Suprapubic skin (tissue), 4 donors: ENCODE measurements at places on chromosomes 5 and 9.

- no peak for DNase-seq
These were observed 80.1 kb downstream of the EGFLAM start for GRCh38 chr5:38338455-38338854.

DNA sequence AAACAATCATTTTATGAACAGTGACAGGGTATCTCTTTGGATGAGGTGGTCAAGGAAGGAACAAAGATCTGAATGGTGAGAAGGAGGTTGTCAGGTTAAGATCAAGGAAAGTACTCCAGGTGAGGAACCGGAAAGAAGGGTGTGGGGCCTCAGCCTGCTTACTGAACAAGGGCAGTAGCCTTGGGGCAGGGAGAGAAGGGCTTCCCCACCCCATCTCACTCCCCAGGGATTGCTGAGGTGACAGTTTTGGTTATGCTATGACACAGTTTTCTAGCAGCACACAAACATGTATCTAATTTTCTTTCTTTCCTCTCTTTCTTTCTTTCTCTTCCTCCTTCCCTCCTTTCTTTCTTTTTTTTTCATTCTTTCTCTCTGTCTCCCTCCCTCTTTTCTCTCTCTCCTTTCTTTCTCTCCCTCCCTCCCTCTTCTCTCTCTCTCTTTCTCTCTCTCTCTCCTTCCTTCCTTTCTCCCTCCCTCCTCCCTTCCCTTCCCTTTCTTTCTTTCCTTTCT lies 4.1 kb upstream of the HDHD3 start:
- no peak for DNase-seq

GRCh38 chr5:122844910-122845228 lies 544 bp upstream of the SNX24 start:
- DNase-seq: no peak

GRCh38 chr5:313806-314376 lies 7.6 kb upstream of the AHRR start:
- peak; percentile 40 for DNase-seq

- no peak for DNase-seq
These were observed 62.0 kb downstream of the USP20 start for GRCh38 chr9:129897263-129897662.

DNA sequence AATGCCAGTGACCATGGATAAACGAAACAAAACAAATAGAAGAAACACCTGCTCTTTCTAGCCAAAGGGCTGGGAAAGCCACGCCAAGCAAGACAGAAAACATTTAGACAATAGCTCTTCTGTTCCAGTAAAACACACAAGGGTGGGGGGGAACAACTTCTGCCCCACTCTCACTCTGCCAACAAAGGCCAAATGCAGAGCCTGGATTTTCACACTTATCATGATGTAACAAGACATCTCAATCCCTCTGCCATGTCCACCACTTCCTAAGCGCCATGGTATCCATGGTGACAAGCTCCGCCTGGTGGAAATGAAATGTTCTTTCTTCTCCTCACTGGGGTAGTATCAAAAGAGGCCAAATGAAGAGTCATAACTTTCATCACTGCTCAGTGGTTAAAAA lies 60.6 kb downstream of the DRD1 start:
- DNase-seq: no peak

DNA sequence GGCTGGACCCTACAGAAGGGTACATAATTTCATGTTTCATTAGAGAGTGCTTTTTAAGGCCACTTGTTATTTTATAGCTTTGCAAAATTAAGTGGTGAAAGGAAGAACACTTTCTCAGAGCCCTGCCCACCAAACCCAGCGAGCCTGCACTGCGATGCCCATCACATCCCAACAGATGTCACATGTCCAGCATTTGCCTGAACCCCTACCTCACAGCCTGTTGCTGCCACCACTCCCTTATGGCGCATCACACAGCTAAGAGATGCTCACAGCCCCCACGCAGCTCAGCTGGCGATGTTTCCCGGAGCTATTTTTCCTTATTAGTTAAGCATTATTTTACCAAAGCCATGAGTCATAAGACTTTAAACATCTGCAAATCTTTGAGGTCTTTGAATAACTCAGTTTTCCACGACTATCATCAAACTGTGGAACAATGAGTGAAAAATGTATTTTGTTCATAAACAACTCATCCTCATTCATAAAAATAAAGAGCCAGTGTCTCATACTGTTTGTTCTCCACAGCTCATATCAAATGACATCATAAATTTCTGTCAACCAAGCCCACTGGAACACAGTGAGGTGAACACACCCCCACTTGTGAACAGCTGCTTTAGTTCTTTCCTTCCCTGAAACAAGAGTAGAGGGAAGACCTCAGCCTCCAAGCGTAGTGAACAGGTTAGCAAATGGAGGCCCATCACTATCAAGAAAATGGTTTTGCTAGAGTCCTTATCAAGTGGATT lies 104.9 kb downstream of the SYK start:
- DNase-seq: no peak

DNA sequence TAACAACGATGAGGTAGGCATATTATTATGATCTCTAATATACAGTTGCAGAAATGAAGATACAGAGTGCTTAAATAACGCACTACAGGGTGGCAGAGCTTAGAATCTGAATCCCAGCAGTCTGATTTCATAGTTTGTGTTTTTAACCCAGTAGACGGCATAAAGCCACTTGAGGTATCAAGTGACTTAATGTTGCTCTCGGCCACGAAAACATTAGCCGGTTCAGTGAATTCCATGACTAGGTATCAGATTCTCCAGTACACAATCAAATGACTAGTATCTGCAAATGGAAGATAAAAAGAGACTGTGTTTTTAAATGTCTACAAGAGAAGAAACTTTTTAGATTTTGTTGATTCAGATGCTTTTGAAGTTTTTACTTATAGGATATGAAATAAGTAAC lies 24.8 kb downstream of the SMC2 start:
- DNase-seq: no peak

- DNase-seq: no peak
These were observed 62.0 kb upstream of the MEF2C start for GRCh38 chr5:88944751-88945531.

DNA sequence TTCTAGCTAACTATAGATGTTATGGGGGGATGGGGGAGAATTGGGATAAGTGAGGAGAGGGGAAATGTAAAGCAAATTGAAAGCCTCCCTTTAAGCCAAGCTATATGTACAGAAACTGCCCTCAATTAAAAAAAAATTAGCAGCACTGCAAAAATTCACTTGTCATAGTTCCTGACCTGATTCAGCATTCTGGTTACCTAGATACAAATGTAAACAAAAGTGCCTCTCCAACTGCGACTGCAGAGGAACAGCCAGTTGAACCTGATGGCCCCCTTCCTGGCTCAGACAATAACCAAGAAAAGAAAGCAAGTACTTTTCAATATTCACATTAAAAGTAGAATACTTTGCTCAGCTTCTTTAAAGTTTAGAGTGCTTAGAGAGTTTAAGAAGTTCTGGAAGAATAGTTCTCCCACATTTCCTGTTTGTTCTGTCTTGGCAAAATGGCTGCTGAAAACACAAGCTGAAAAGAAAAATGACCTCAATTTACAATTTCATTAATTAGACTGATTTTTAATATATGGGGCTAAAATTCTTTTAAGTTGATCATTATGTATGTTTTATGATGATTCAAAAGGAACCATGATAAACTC lies 1.5 kb downstream of the FAM81B start:
- DNase-seq: no peak

GRCh38 chr5:172716796-172717313 lies 54.1 kb downstream of the DUSP1 start:
- DNase-seq: peak; percentile 93

DNA sequence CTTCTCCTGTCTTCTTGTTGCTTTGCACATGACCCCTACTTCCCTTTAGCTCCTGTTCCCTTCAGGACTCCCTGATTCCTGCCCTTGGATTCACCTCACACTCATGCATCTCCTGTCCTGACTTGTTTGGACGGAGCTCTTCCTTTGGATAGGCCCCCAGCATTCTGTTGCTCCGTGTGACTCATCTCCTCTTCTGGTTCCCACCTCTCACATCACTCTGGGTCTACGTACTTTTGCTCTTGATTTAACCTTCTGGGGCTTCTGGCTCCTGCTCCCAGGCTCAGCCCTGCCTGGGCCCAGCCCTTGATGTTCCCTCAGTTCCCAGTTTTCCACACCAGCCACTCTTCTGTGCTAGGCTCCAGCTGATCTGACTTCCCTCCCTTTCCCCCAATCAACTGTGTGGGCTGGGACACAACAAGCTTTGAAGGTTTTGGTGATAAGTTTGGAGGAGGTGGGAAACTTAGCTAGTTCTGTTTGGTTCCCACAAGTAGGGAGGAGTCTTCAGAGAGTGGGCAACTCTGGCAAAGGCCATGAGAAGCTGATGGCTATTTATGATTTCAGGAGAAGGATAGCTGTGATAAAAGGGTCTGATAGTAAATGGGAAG lies 331.5 kb downstream of the ARHGEF28 start:
- DNase-seq: no peak

DNA sequence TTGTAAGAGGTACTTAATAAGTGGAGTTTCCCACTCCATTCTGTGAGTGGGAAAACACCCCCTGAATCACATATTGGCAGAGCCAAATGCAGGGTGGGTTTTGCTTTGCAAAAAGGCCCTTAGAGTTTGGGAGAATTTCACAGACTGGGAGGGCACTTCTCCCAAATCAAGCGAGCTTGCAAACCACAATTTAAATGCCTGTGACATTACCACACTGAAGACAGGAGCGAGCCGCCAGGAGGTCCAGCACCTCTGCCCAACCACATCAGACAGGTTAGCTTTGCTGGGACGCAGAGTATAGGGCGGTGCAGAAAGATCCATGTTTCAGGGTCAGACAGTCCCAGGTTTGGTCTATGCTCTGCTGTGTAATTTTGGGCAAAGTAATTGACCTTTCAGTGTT lies 2.3 kb downstream of the ALAD start:
- no peak for DNase-seq

DNA sequence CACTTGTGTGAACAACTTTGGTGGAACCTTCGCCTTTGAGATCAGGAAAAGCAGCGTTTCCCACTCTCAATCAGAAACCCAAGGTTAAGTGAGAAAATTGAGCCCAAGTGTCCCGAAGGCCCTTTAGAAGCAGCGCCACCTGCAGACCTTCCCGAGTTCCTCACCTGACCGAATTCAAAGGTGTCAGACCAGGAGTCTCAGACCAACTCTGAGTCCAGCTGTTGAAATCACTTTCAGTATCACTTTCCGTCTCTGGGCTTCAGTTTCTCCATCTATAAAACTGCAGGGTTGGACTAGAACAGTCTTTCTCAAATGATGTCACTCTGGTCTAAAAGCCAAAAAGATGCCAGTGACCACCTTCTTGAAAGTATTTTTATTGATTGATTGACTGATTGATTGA lies 31.7 kb upstream of the GRHPR start:
- no peak for DNase-seq

DNA sequence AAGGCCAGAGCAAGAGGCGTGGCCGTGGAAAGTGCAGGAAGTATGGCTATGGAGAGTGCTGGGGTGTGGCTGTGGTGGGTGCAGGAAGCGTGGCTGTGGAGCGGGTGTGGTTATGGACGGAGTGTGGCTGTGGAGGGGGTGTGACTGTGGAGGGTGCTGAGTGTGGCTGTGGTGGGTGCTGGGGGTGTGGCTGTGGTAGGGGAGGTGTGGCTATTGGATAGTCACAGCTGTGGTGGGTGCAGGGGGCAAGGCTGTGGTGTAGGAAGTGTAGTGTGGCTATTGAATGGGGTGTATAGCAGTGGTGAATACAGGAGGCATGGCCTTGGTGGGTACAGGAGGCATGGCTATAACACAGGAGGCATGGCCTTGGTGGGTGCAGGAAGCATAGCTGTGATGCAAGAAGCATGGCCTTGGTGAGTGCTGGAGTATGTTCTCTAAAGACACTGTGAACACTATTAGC lies 40.8 kb upstream of the SPATA31C2 start:
- DNase-seq: no peak

DNA sequence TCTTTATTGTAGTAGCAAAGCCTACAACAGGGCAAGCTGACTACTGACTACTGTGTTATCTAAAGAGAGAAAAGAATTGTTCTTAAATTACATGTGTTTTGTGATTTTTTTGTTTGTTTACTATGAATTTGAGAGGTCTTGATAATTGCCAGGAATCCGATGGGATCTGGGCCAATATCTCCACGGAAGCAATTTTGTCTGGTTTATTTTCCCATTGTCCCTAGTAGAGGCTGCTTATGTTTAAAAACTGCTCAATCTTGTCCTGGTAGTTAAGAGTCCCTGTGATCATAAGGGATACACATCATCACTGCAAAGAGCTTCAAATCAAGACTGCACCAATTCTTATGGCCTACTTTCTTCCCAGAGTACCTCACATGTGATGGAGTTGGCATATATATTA lies 94.4 kb downstream of the GLDC start:
- DNase-seq: no peak

DNA sequence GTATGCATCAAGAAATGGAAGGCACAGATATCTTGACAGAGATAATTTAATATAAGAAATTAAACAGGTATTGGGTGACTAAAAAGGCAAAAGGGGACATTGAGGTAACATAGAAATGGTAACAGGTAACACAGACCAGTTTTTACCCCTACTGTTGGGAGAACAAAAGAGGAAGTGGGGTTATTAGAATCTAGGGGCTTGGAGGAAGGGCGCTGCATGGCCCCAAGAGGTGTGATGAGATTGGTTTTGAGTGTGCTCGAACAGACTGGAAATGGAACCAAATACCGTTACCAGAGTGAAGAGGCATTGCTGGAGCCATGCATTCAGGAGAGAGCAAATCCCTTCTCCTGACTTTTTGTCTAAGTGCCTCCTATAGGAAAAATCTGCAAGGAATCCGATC lies 193.9 kb downstream of the ALDH1A1 start:
- DNase-seq: no peak

DNA sequence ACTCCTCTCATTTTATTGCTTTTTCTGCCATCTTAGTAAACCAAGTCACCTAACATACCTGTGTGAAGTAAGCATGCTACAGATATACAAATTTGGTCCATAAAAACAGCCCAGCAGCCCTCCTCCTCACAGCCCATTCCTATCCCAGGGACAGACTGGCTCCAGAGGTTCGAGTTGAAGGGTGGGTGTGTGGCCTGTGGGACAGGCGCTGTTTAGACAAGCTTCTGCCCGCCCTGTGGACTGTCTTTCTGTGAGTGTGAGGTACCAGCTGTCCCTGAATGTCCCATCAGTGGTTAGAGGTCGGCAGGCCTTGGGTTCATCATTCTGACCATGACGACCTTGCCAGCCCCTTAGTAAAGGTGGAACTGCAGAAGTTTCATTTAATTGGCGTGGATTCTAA lies 82.0 kb downstream of the WNK2 start:
- peak; percentile 43 for DNase-seq

- DNase-seq: no peak
These were observed 47.9 kb upstream of the SMAD5 start for GRCh38 chr5:136084698-136085097.

DNA sequence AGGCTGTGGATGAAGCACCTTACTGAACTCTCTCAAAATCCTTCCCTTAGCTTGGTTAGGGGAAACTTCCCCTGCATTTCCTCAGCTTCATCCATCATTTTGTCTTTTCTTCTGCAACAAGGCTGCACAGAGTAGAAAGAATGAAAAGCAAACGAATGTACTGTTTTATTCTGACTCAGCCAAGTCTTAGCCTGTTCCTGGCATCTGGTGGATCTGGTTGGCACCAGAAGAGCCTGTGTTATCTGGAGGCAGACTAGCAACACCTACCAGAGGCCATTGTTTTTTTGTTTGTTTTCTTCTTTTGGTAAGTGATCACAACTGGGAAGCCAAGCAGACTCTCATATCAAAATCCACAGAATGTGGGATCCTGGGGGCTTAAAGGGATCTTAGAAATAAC lies 200.7 kb downstream of the FANCC start:
- DNase-seq: no peak
